Astrocyte (in vitro differentiated cells and primary cell): ENCODE measurements at places on chromosomes 3 and 15.
A peak's percentile ranks its signal among the peaks of the same experiment; 100 is the strongest.

GRCh38 chr3:63309768-63310167 lies 31.7 kb downstream of the SYNPR start:
- no peak for DNase-seq

GRCh38 chr3:38509732-38510131 lies 13.6 kb downstream of the EXOG start:
- no peak for DNase-seq

- peak; percentile 45 for DNase-seq
These were observed 175.6 kb upstream of the BCL6 start for GRCh38 chr3:187920913-187921312.

GRCh38 chr15:83380682-83381081 lies 66.5 kb upstream of the SH3GL3 start:
- DNase-seq, result peak; percentile 49

DNA sequence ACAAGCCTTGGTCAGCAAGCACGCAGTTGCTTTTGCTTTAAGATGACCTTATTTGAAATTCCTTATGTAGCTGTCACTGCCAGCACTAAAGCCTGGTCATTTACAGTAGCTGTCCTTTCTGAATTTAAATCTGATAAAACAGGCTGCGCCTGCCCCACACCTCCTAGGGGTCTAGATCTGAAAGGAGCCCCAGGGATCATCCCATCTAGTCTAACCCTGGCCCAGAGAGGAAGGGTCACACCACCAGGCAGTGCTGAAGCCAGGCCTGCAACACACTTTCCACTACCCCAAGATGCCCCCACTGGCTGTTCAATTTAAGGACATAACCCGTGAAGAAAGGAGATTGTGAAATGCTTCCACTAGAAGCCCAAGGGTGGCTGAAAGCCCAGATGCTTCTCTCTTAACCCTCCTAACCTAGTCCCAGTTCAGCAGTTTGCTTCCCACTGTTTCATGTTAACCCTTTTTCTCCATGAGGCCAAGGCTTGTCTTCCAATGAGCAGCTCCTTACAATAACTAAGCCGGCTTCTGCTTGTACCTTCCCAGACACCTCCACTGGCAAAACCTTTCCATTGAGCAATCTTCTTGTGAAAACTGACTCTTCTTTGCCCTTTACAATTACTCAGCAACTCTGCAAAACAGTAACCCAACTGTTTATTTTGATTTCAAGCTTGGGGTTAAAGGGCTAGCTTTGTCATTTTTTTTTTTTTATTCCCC lies 198.9 kb upstream of the LPP start:
- peak; percentile 87 for DNase-seq

DNA sequence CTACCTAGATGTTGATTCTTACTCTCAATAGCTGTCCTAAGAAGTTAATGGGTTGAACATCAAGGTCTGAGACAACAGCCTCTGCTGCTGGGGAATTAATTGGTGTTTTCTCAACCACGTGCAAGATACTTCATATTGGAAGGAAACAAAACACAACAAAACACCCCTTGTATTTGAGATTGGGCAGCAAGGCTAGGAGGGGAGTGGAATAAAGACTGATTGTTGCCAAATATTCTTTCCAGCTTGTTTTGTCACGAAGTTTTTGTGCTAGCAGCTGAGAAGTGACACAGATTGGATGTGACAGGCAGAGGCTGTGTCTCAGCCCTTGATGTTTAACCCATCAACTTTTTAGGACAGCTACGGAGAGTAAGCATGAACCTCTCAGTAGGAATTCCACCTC lies 808.4 kb downstream of the IGSF11 start:
- DNase-seq, result no peak

- no peak for DNase-seq
These were observed 3.3 kb downstream of the CYP19A1 start for GRCh38 chr15:51335087-51335486.

GRCh38 chr3:9021271-9022009 lies 58.2 kb upstream of the RAD18 start:
- DNase-seq, result no peak

- no peak for DNase-seq
These were observed 106.7 kb downstream of the RAP2B start for GRCh38 chr3:153268564-153269279.

GRCh38 chr3:186053954-186054791 lies 54.7 kb downstream of the ETV5 start:
- peak; percentile 32 for DNase-seq

- peak; percentile 20 for DNase-seq
These were observed 82.0 kb upstream of the TBL1XR1 start for GRCh38 chr3:177279118-177279815.

DNA sequence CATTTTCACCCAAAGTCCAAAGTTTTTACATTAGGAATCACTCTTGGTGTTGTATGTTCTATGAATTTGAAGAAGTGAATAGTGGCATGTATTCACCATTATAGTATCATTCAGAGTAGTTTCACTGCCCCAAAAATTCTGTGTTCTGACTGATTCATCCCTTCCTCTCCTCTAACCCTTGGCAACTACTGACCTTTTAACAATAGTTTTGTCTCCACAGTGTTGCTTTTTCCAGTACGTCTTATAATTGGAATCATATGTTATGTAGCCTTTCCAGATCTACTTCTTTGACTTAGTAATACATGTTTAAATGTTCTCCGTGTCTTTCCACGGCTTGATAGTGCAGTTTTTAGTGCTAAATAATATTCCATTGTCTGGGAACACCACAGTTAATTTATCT lies 379.0 kb upstream of the SGO1 start:
- no peak for DNase-seq

DNA sequence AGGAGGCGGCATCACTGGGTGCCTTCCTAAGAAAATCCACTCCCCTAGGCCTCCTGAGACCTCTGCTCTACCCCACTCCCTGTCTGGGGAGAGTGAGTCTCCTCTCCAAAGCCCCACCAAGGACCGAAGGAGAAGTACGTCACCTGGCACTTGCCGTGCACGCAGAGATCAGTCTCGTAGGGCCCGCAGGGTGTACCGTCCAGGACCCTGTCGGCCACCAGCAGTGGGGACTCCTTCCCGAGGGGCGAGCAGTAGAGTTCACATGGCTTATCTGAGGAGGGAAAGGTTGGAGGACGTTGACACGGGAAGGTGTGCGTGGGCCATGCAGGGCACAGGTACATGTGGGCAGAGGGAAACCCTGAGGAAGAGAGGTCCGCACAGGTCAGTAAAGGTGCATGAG lies 232.9 kb downstream of the ADAMTS17 start:
- no peak for DNase-seq

DNA sequence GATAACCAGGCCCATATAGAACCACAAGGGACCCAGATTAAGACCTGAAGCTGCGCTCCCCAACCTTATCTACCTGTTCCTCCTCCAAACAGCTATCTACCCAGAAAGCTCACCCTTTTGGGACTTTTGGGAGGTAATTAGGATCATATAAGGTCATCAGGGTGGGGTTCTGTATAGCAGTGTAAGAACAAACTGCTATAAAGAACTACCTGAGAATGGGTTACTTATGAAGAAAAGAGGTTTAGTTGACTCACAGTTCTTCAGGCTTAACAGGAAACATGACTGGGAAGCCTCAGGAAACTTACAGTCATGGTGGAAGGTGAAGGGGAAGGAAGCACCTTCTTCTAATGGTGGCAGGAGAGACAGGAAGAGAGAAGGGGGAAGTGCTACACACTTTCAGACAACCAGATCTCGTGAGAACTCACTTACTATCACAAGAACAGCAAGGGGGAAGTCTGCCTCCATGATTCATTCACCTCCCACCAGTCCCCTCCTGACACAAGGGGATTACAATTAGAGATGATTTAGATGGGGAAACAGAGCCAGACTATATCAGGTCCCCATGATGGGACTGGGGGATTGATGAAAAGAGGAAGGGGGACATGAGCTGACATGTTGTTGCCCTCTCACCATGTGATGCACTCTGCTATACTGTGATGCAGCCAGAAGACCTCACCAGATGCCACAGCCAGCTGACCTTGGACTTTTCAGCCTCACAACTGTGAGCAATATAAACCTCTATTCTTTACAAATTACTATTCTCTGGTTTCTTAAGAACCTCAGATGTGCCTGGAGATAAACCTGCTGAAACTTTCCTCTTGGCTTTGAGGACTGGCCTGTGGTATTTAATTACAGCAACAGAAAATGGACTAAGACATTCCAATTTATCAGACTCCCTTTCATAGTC lies 15.3 kb upstream of the FMN1 start:
- DNase-seq, result no peak

GRCh38 chr3:88703501-88704059 lies 403.8 kb upstream of the EPHA3 start:
- peak; percentile 19 for DNase-seq

DNA sequence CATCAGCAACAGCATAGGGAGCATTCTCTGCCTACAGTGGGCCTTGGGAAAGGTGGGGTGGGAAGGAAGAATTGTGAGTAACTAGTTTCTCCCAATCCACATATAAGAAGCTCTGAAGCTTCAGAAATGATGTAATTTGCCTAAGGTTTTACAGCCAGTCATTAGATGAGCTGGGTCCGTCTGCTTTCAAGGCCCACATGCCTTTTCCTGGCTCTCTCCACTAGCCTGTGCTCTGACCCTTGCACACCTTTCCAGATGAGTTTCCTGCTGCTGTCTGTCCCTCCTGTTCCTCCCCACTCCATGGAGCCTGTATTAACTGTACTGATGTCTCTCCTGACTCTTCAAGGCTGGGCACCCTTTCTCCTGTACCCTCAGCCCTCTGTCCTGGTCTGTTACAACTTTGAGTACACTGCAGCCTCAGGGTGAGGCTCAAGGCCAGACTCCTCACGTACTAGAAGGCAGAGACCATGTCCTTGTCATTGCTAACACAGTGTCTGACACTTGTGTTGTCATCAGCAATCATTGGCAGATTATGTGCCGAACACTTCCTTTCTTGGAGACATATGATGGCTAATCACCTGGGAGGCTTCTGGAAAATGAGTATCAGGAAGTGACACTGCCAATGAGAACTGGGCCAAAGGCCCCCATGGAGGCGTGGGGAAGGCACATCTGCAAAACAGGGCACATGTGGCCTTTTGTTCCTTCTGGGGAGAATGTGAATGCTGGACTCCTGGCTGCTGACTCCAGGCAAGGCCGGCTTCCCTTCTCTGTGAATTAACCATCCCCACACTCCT lies 6.6 kb downstream of the TM6SF1 start:
- no peak for DNase-seq

- DNase-seq, result no peak
These were observed 80.7 kb upstream of the GSK3B start for GRCh38 chr3:120174811-120175539.

GRCh38 chr3:58173669-58174398 lies 36.9 kb downstream of the DNASE1L3 start:
- DNase-seq, result no peak

DNA sequence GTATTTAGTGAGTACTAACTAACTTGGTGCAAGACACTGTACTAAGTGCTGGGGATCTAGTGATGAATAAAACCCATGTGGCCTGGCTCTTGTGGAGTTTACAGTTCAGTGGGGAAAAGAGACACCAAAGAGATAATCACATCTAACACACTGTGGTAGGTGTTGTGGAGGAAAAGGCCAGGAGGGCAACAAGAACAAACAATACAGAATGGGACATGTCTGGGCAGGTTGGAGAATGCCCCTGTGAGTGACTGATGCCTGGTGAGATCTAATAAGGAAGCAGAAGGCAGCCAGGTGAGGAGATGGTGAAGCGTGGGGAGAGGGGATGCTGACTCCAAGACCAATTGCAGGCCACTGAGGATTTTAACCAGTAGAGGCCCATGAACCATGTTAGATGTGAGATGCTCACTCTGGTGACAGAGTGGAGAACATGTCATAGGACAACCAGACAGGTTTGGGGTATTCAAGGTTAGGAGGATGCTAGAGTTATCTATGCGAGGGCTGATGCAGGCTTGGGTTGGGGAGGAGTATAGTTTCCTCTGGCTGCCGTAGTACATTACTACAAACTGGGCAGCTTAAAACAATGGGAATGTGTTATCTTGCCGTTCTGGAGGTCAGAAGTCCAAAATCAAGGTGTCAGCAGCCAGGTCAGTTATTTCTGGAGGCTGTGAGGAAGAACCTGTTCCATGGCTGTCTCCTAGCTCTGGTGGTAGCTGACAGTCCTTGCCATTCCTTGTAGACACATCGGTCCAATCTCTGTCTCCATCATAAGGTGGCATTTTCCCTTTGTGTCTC lies 81.4 kb downstream of the ARNT2 start:
- no peak for DNase-seq

DNA sequence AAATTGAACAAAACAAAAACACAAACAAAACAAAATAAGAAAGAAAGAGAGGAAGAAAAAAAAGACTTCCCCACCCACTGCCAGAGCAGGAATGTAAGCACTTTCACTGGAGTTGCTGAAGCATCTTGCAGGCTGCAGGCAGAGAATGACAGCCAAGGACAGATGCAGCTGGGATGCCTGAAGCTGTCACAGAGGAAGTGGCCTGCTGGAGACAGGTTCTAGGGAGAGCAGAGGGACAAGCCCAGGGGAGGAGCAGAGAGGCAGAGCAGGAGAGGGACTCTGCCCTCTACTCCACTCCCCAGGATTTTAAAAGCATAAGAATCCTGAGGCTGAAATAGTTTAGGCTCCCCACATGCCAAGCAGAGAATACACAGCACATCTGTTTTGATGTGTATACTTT lies 326.2 kb downstream of the TUSC7 start:
- DNase-seq, result no peak

GRCh38 chr15:101641129-101641764 lies 10.9 kb downstream of the TM2D3 start:
- peak; percentile 22 for DNase-seq

DNA sequence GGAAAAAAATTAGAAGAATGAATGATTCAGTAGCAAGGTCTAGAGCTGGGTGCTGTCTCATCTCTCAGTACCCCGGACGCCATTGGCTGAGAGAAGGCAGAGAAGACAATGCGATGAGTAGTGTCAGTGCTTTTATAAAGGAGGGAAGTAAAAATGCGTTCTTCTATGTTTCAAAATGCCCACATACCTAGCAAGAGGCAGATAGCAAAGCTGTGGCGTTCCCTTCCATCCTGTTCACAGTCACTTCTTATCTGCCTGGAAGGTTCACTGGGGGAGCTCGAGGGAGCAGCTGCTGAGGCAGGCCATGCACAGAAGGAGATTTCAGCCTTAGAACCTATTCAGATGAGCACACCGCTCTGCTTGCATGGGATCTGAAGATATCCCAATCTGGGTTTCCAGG lies 234.0 kb downstream of the RPLP1 start:
- DNase-seq, result no peak
